Pericardium fibroblast (primary cell): ENCODE measurements at places on chromosomes 16 and 17. TPM values are rescaled to one million over a fixed set of nuclear protein-coding genes. Genes with fewer than 3 reads are reported as not detected.

Gene KCNJ2
- under 0.01 and 1.3 TPM in 2 replicates for total RNA-seq

Gene PDILT
- not detected in 2 replicates for total RNA-seq

Gene BMERB1
- total RNA-seq, result 43.1 and 43.9 TPM in 2 replicates

Gene NLRC5
- 5.8 and 6.7 TPM in 2 replicates for total RNA-seq

Gene PPY
- not detected in 2 replicates for total RNA-seq

Gene BAIAP3
- total RNA-seq, result 0.09 and 0.12 TPM in 2 replicates

Gene KIF2B
- total RNA-seq, result not detected in 2 replicates

Gene FOXN1
- 0.12 TPM in 1 of 2 replicates, not detected in the other for total RNA-seq

Gene SLC25A39
- total RNA-seq, result 65.8 and 74.2 TPM in 2 replicates

Gene PER1
- total RNA-seq, result 45.6 and 51.1 TPM in 2 replicates

Gene KRT39
- total RNA-seq, result not detected in 2 replicates

Gene LGALS9B
- not detected in 2 replicates for total RNA-seq

Gene SDR42E2
- total RNA-seq, result not detected in 2 replicates

Gene ATXN7L3
- total RNA-seq, result 49.5 and 59.3 TPM in 2 replicates

Gene FSCN2
- 0.23 TPM in 1 of 2 replicates, not detected in the other for total RNA-seq

Gene BRICD5
- total RNA-seq, result 0.09 and 0.70 TPM in 2 replicates

Gene ABCA6
- 39.8 and 61.4 TPM in 2 replicates for total RNA-seq

Gene TMC7
- total RNA-seq, result not detected in 2 replicates

Gene SLC12A4
- 29.1 and 50.4 TPM in 2 replicates for total RNA-seq

Gene ZP2
- total RNA-seq, result not detected in 2 replicates

Gene BICDL2
- total RNA-seq, result 0.23 TPM in 1 of 2 replicates, not detected in the other

Gene ELMO3
- total RNA-seq, result 0.34 and 0.58 TPM in 2 replicates

Gene DHRS7B
- total RNA-seq, result 13.1 and 41.7 TPM in 2 replicates

Gene CA5A
- total RNA-seq, result not detected in 2 replicates

Gene NPIPB6
- total RNA-seq, result under 0.01 and 0.09 TPM in 2 replicates

Gene RDM1
- total RNA-seq, result 0.70 TPM in 1 of 2 replicates, not detected in the other

Gene CRHR1
- not detected in 2 replicates for total RNA-seq

Gene AANAT
- 0.43 TPM in 1 of 2 replicates, not detected in the other for total RNA-seq

Gene PYY
- 0.51 TPM in 1 of 2 replicates, not detected in the other for total RNA-seq

Gene CXCL16
- total RNA-seq, result 0.68 and 3.3 TPM in 2 replicates
